ENCODE measurements at places on chromosomes 7 and 10.

- DNase-seq, result no peak
Measured at GRCh38 chr10:93752761-93753160, 5.0 kb upstream of the LGI1 start.

DNA sequence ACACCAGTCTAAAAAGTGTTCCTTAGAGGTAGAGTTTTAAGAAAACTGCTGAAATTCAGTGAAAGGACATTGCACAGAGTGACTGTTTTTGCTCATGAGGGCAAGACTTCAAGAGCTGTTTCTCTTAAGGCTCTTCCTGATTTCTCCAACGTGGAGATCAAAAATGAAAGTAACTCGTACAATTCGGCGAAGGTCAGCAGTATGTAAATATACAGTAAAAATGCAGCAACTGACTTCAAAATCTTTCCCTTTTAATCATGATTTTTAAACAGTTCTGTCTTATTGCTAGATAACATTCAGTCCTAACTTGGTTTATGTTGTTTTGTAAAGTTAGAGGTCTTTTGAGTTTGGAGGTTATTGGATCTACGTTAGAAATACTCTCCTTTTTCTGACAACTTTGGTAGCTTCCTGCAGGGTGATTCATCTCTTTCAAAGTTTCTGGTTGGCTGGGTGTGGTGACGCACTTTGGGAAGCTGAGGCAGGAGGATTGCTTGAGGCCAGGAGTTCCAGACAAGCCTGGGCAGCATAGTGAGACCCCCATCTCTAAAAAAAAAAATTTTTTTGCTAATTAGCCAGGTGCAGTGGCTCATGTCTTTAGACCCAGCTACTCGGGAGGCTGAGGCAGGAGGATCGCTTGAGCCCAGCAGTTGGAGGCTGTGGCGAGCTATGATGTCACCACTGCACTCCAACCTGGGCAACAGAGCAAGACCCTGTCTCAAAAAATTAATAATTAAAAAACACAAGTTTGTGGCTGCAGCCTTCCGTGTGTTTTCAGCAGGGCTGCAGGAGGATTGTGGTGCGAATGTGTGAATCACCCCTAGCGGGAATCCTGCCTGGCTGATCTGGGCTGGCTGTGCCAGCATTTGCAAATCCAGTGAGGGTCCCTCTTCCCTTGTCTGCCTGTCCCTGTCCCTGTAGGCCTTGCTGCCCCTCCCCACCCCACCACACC, 29.2 kb upstream of the AP5Z1 start:
- peak; percentile 20 for DNase-seq

- DNase-seq, result no peak
Measured at GRCh38 chr10:62540389-62540788, 166.2 kb downstream of the ZNF365 start.

DNA sequence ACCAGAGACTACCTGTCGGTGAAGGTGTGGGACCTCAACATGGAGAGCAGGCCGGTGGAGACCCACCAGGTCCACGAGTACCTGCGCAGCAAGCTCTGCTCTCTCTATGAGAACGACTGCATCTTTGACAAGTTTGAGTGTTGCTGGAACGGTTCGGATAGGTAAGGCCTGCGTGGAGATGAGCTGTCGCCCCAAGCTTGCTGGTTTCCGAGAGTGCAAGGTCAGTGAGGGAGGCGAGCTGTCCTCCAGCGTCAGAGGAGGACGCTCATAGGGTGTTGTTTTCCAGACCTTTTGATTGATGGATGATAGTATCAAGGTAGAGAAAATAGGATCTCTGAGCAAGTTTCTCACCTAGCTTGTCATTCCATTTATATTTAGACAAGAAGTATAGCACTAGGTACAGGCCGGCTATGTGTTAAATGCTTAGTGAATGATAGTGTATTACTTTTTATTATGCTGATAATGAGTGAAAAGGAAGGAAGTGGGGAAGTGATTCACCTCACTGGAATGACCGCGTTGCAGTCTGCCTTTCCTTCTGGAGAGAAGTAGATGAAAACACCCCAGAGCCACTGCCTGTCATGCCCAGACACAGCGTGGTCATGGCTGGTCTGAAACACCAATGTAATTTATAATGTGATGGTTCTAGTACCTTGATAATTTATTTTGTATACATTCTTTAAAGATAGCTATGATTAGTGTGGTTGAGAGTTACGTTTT, 33.9 kb downstream of the BNIP3 start:
- DNase-seq, result no peak

DNA sequence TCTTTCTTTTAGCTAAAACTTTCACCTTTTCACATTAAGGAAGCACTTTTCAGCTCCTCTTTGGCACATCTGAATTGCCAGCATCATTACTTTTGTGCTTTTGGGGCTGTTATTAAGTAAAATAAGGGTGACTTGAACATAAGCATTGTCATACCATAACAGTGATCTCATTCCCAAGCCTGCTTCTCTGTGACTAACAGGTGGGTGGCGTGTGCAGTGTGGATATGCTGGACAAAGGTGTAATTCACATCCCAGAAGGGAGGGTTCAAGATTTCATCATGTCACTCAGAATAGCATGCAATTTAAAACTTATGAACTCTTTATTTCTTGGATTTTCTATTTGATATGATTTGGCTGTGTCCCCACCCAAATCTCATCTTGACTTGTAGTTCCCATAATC, 517.4 kb upstream of the MKI67 start:
- no peak for DNase-seq

DNA sequence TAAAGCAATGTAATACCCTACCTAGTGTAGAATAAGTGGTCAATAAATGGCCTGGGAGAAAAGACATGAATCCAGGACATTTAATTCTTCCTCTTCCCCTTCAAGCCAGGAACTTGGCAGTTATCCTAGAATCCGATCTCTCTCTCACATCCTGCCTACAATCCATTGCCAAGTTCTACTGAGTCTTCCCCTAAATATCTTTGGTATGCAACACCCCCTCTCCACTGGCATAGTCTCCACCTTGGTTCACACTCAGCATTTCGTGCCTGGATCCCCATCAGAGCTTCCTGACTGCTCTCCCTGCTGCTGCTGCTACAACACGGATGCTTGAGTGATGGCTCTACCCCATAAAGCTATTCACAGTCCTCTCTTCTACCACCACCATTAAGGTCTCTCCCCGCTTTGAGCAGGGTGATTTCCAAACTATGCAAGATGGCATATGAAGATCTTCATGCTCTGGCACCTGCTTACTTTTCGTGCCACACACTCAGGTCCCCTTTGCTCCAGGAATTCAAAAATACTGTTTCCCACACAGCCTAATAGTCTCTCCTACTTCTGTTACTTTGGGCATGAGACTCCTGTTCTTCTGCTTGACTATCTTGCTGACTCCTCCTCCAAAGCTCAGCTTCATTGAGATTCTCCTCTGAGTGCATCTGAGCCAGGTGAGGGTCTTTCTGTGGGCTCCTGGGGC, 4.8 kb downstream of the ANK3 start:
- DNase-seq, result no peak

DNA sequence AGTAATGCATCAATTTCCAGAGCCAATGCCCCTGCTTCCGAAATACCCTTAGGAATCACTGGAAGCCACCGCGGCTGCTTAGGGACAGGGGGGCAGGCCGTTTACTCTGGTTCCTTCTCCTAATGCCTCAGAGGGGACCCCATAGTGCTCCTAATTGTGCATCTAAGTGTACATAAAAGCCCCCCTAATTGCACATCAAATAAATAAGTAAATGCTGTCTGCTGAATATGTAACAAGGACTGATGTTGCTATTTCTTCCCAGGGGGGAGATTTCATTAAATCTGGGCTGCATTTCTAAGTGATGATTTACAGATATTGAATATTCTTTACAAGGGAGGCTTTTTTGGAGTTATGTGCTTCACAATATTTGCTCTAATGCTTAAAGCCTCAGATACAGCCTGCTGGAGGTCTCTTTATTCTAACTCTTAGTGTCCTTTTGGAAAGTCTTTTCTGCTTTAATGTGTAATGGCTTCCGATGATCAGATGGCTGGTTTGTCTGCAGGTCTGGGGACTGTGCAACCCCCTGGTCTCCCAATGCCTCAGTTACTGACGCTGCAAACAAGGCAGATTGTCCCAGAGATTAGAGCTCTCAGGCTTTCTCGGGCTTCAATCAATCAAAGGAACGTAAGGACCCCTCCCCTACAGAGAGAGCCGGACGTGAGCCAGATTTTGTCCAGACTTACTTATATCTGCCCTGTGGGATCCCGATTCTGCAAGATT, 143.0 kb downstream of the PRPF18 start:
- no peak for DNase-seq

DNA sequence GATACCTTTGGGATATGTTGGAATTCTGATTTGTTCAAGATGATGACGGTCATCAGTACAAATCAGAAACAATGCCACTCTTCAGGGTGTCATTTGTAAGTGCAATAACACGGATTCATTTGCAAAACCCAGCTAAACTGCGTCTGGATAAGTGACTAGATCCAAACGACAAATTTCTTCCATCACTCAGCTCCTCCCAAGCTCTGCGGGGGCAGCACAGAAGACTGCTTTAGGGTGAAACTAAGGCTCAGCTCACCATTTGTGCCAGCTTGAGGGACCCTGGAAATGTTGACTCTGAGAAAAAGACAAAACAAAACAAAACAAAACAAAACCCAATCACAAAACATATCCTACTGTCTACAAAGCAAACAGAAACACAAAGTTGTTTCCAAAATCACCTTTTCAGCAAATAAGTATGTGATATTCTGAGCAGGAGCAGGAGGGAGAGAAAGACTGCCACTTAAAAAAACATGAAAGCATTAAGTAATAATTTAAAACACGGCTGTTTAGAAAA, 8.0 kb downstream of the EVX1 start:
- no peak for DNase-seq

DNA sequence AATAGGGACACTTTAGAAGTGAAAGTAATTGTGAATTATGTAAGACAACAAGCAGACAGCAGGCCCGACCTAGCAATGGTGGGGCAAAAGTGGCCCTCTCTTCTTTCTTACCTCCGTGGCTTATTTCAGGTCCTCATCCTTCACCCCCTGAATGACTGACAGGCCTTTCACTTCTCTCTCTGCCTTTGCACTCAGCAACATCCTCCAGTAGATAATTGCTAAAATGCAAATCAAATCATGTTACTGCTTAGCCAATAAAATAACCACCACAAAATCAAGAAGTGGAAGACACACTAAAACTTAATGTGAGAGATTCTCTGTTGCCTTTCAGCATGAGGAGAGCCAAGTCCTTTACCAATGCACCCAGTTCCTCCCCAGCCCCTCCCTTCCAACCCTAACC, 274.6 kb upstream of the ZNF32 start:
- no peak for DNase-seq

GRCh38 chr7:122304319-122304975, at the start of gene FEZF1:
Gene FEZF1, minus strand, starts transcription at chr7:122304750. Its CDS starts 313 bp downstream, at chr7:122304437.
- DNase-seq, result no peak

DNA sequence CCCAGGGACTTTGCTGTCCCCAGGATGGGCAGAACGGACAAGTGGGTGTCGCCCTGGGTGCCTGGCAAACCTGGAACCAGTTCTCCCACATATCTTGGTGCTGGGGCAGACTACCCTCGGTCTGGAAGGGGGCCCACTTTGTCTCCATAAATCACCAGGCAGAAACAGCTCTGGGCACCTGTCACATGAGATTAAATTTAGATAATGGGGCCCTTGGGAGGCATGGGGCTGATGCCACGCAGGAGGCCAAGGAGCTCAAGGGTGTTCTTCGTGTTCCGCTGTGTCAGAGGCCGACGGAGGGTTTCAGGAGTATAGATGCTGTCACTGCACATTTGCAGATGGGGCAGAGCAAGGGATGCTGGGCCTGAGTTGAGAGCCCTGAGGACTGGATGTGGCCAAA, 72.7 kb downstream of the TMEM130 start:
- DNase-seq, result no peak

- DNase-seq, result no peak
Measured at GRCh38 chr10:96416643-96417042, 57.8 kb upstream of the OPALIN start.

GRCh38 chr7:139932531-139932930, 103.5 kb downstream of the TBXAS1 start:
- DNase-seq, result no peak

DNA sequence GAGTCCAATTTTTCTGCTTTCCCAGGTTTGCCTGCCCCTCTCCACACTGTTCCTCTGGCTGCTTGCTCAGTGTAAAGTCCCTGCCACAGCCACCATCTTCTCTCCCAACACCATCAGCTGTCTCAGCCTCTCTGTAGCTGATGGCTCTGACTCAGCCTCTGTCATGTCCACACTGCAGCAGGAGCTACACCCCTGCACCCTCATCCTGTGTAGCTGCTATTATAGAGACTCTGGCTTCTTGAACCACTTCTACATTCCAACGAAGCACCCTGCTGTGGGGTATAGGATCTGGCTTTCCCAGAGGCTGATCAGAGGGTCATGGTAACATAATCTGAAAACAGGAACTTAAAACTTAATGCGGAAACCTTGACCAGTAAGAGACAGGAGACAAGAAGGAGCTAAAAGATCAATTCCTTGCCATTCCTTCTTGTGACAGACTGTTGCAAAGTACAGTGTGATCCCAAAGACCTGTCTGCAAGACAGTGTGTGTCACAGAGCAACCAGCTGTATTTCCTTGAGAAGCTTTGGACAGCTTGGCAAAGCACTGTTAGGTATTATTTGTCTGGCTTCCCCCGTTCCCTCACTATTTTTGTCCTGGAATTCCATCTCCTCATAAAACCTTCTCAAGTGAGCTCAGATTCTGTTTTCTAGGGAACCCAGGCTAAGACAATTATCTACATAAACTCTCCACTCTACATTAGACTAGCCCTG, 42.3 kb downstream of the NRCAM start:
- DNase-seq, result no peak

- DNase-seq, result no peak
Measured at GRCh38 chr10:88243836-88244730, 339.0 kb downstream of the RNLS start.

DNA sequence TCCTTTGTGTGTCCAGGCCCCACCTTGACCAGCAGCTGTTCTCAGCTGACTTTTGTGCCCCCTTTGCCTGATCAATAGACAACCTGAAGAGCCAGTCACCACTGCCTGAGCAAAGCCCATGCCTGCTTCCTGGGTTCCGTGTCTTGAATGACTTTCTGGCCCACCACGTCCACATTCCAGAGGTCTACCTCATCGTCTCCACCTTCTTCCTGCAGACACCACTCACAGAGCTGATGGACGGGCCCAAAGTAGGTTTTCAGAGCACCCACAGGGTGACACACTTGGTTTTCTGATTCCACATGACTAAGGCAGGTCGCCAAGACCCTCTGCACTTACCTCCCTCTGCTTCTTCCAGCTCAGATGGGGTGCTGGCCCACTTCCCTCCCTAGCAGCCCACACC, 126.8 kb downstream of the WDFY4 start:
- DNase-seq, result no peak

DNA sequence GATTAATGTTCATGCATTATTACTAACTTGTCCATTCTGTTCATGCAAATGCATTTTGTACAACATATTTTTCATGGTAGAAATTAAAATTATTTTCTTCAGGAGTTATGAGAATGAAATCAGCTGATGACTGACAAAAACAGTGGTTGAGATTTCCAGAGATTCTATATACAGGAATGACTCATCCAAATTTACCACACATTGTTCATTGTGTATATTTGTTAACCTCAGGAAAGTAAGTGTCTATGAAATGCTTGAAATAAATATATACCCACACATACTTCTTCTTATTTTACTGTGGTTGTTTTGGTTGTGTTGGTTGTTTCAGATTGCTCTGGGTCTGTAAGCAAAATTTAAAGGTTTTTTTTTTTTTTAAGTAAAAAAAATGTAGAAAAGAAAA, 108.1 kb upstream of the SP8 start:
- no peak for DNase-seq
